ENCODE measurements at places on chromosomes 12 and 14.

GRCh38 chr12:25248137-25248536 lies 2.6 kb downstream of the KRAS start:
- no peak for DNase-seq

GRCh38 chr12:12561371-12562015 lies 1.2 kb downstream of the DUSP16 start:
- peak; percentile 68 for DNase-seq

GRCh38 chr14:90456551-90456950 lies 59.7 kb downstream of the CALM1 start:
- DNase-seq, result no peak

DNA sequence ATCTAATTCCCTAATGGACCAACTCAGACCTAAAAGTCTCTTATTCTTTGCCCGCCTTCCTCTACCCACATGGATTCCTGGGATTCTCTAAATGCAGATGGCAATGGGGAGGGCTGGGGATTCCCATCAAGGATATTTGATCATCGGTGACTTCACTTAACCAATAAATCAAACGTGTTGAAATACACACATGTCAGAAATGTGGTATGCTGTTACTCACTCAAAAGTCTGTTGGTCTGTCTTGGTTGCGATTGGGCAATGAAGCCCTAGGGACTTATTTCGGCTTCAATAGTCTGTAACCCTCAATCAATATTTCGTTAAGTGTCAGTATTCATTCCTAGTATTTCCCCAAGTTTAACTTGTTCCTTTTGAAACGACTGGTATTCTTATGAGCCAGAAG lies 117.2 kb upstream of the DIO3 start:
- DNase-seq, result no peak

DNA sequence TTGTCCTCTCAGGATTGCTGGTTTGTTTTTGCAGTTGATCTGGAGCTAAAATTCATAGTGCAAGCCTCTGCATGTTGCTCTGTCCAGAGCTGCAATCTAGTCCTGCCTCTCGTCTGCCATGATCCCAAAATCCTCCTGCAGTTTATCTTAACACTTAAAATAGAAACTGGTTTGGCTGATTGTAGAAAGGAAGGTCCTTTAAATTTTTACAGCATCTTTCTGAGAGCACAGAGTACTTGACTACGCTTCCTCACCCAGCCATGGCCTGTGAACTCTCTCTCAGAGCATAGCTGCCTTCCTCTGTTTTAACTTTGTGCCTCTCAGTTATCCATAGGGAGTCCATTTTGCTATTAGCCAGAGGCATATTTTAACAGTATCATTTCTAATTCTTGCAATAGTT lies 877.1 kb downstream of the C12orf50 start:
- no peak for DNase-seq

DNA sequence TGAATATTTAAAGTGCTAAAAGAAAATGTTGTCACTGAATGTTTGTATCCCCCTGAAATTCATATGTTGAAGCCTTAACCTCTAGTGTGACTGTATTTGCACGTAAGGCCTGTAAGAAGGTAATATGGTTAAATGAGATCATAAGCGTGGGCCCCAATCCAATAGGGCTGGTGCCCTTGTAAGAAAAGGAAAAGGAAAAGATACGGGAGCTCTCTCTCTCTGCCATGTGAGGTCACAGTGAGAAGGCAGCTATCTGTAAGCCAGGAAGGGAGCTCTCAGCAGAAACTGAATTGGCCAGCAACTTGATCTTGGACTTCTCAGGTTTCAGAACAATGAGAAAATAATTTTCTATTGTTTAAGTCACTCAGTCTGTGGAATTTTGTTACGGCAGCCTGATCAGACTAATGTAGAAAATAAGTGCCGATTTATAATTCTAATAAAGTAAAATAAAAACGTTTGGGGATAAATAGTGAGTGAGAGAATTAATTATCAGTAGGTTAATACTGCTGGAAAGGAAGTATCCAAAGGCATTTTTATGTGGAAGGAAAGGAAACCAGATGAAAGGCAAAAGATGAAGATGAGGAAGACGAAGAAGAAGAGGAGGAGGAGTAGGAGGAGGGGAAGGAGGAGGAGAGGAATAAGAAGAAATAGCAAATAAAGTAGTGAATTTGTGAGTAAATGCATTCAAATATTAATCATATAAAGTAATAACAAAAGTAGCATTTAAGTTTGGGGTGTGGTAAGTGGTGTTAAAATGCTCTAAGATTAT lies 188.5 kb upstream of the KRR1 start:
- no peak for DNase-seq

- DNase-seq, result no peak
These were observed 35.5 kb upstream of the PAX9 start for GRCh38 chr14:36626151-36626550.

GRCh38 chr12:54033980-54034784 lies 1.3 kb downstream of the HOXC5 start:
- DNase-seq, result no peak

DNA sequence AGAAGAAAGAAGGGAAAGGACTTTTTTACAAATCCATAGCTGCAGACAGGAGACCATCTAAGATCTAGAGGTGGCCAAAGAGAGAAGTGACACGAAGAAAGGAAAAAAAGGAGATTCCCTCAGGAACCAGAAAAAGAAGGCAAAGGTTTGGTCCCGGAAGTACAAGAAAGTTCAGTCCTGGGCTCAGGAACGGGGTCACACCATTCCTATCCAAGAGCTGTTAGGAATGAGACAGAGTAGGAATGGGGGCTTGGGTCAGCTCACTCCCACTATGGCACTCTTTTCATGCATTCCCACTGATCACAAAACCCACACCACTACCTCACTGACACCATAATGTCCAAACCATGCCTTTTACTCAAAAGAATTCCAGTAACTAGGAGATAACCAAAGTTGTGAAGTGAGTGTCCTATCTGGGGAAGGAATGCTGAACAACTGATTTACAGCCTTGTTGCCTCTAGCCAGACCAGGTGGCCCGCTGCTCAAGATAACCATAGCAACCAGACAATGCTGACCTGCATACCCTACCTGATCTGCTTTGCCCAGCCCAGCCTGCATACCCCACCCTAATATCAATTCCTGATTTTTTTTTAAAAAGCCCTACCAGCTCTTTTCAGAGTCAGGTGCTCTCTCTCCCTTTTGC lies 8.4 kb downstream of the PPP2R3C start:
- DNase-seq, result no peak

GRCh38 chr12:120037851-120038250 lies 48.8 kb downstream of the BICDL1 start:
- DNase-seq, result no peak

GRCh38 chr14:58547649-58548048 lies 90.1 kb upstream of the DACT1 start:
- no peak for DNase-seq

DNA sequence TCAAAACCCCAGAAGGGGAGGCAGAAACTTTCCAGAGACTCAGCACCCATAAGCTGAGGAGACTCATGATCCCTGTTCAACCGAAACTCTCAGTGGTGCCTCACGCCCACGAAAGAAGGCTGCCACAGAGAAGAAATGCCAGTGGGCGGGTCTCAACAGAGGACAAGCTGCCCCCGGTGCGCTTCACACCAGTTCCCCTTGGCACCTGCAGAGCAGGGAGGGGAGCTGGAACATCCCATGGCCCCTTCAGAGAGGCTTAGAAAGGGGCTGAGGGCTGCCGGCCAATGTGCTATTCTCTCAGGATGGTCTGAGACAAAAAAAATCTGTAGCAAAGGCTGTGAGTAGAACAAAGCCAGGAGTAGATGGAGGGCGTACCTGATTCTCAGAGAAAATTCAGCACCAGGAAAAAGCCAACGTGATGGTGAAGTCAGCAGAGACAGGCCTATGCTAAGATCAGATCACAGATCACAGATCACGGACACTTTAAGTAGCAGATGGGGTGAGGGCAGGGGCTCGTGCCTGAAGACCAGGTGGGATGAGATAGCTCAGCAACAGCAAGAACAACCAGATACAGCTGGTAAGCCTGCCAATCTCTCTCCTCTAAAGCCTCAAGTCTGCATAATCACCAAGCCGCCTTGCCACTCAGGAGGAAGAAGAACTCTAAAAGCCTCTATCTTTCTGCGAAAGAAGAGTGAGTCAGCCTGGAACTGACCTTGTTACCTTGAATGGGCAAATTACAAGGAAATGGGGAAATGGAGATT lies 206.4 kb upstream of the GRIP1 start:
- no peak for DNase-seq

DNA sequence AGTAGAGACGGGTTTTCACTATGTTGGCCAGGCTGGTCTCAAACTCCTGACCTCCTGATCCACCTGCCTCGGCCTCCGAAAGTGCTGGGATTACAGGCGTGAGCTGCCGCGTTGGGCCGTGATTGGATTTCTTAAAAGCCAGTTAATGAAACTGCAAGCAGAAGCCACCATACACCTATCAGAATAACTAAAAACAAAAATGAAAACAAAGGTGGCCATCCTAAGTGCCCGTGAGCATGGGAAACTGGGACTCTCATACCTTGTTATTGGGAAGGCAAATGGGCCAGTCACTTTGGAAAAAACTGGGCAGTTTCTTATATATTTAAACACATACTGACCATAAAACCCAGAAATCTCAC lies 7.7 kb upstream of the TCTN1 start:
- DNase-seq, result no peak

Measured in H1 (cell line).